Activated naive CD4-positive, alpha-beta T cell treated with anti-CD3 and anti-CD28 coated beads for 36 hours (primary cell): ENCODE measurements at places on chromosomes 1 and 21.

GRCh38 chr1:186762653-186763052, 66.1 kb upstream of the PLA2G4A start:
- no peak for DNase-seq

GRCh38 chr1:25040122-25040685, 110.1 kb upstream of the RUNX3 start:
- no peak for DNase-seq

- no peak for DNase-seq
Observed at GRCh38 chr1:208081972-208082371, 162.2 kb downstream of the PLXNA2 start.

GRCh38 chr1:159090286-159091179, 14.0 kb upstream of the AIM2 start:
- DNase-seq: no peak

DNA sequence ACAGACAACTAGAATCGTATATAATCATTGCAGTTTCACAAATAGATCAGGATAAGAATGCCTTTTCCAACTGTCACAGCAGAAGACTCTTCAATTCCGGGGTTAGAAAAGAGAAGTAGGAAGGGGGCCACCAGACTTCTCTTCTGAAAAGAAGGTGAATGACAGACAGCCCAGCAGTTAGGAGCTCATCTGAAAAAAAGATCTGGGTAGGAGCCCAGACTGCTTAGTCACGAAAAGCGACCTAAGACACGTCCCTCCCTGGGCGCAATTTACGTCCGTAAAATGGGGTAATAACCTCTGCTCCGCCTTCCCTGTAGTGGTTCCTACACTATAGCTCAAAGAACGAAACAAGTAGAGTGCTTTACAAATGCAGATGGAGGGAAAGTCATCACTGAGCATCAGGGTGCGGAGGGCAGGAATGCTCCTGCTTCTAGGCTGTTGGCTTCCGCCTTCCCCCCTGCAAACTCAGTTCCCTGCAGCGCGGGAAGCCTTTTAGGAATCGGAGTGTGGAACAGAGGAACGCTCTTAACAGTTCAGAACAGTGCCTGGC, 582 bp downstream of the ORC1 start:
- DNase-seq: peak; percentile 80

GRCh38 chr1:87149241-87150041, 179.2 kb upstream of the LMO4 start:
- no peak for DNase-seq

DNA sequence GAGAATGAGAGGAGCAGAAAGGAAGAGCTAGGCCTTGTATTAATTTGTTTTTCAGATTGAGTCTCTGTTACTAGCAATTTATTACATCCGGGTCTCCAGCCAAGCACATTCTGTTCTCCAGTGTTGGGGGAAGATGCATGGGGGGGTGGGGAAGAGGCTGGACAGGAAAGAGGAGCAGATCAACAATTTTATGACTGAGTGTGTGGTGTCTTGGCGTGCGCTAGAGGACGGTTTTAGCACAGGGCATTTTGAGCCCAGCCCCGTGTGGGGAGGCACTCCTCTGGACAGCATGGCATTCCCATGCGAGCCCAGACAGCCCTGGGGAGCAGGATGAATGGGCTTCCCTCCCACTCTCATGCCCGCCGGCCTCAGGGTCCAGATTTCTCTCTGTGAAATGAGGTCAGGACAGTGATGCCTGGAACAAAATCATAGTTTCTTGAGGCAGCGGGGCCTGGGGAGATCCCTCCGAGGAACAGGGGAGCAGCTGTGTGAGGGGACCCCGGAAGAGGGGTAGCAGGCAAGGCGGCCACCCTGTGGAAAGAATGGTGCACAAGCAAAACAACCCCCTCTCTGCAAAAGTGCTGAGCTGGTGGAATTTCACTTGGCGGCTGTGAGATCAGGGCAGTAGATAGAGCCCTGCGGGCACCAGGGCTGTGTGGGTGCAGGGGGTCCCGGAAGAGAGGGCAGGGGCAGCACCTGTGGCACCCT, 16.3 kb downstream of the SOX13 start:
- DNase-seq: no peak

DNA sequence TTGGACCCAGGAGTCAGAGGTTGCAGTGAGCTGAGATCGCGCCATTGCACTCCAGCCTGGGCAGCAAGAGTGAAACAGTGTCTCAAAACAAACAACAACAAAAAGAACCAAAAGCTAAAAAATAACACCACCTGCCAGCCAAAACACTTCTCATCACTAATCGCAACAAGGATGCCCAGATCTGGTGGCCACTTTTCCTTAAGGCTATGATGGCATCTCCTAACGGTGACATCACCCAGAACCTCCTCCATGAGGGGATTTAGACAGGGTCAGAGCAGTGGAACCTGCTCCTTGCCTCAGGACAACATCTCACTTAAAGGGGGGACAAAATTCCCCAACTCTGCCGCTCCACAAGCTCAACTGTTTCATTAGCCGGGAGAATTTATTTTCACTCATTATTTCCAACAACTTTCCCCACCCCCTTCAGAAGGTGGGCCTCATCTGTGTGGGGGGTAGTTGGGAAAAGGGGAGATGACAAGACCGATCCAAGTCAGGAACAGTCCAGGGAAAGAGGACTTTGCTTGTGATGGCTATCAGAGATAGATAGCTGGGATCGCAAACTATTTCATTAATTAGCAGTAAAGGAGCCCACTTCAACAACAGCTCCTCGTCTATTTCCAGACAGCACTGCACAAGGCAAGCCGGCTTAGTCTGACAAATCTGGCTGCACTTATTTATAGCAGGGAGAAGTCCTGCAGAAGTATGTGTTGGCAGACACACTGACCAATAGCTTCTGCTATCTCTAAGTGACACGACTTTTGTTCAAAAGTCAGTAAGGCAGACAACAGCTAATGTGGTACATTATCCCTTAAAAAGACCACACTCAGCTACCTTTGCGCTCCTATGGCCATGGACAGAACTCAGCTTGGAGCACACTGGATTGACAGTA, 2.6 kb downstream of the PABPC4 start:
- DNase-seq: no peak

GRCh38 chr1:26327956-26328362, 10.2 kb downstream of the CD52 start:
- DNase-seq: no peak

DNA sequence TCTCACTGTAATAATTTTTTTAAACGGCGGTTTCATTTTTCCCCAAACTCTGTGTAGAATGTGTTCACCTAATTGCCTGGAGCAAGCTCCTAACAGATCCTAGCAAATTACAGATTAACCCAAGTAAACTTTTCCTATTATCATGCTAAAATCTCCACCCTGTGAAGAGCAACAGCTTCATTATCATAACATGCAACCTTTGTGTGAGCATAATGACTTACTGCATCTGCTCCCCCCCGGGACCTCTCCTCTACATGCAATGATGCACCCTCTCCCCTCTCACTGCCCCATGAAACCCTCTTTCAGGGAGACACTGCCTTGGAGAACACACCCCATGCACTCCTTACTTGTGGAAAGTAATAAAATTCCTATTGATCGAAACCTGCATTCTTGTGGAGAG, 717.0 kb upstream of the TMPRSS15 start:
- DNase-seq: no peak

DNA sequence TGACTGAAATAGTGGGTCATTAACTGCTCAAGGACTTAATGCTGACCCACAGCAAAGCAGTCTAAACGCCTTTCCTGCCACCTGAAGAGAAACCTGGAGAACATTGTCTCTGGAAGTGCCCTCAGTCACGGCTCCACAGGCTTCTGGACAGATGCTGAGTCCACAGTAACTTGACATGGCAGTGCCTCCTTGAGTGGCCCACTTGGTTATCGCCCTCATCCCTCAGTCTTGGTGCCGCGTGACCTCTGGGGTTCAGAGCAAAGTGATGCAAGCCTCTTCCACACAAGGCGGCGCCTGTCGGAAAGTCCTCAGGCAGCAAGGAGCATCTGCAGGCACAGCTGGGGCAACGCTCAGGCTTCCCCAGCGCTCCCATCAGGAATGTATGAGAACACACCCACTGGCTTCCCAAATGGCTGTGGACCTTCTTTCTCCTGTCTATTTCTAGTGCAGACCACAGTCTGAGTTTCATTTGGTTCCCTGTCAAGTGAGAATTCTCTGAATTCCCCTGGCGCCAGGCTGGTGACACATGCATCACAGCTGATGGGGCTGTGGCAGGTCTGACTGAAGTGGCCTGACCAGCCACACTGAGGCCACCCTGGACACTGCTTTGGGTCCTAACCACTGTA, 13.0 kb upstream of the ANGPTL7 start:
- no peak for DNase-seq

DNA sequence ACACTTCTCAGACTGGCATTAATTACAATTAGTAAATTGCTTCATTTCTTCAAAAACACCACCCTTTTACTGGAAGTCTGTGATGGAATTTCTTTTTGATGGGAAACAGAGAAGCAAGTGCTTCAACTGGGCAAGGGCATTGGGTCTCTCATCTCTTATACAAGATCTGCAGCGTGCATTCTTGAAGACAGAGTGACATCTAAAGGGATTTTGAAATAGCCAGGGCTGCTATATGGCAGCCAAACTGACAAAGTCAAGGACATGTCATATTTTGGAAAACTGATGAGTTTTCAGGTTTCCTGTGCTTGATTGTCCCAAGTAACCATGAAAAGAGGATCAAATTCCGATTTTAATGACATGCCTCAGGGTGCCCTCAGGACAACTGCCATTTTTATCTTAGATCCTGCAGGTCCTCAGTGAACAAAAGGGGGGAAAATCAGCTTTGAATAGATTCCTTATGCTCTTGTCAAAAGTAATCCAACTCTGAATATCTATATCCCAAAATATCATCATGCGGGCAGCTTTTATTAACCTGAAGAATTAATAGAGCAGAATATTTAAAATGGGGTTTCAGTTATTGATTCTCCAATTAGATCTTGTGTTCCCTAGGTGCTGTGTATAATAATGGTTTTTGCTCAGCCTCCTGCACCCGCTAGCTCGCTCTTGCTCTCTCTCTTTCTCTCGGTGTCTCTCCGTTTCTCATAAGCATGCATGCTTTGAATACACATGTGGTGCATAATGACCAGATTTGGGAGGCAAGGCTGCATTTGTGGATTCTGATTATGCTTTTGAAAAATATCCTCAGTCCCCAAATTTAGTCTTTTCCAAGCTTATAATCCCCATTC, 221.8 kb downstream of the TTLL7 start:
- no peak for DNase-seq

- DNase-seq: no peak
Observed at GRCh38 chr1:244712669-244713068, 59.7 kb downstream of the DESI2 start.

DNA sequence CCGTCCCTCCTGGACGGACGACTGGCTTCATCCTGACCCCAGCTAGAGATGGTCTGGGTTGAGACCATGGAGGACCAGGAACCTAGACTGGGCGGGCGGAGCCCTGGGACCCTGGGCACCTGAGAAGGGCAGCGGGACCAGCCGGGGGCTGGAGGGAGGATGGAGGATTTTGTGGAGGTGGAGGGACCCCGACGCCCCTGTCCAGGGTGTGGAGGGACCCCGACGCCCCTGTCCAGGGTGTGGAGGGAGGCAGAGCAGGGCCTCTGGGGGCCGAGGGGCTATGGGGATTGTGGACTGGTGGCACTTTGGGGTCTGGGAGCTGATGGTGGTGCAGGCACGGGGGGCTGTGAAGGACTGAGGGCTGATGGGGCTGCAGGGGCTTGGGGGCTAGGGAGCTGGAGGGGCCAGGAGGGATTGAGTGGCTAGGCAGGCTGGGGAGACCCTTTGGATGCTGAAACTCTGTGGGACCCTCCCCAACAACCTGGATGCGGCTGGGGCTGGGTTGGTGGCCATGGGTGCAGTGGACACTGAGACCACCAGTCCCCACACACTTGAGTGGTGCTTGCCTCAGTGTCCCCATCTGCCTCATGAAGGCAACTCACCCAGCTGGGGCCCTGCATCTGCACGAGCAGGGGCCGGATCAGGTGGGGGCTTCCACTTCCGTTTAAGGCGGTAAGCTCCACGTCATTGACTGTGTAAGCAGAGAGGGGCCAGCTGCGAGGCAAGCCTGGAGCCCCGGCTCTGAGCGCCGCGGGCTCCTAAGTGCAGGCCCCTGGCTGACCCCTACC, 7.4 kb downstream of the GJC2 start:
- DNase-seq: no peak

- DNase-seq: peak; percentile 67
Observed at GRCh38 chr1:161738627-161739287, 10.8 kb upstream of the DUSP12 start.

DNA sequence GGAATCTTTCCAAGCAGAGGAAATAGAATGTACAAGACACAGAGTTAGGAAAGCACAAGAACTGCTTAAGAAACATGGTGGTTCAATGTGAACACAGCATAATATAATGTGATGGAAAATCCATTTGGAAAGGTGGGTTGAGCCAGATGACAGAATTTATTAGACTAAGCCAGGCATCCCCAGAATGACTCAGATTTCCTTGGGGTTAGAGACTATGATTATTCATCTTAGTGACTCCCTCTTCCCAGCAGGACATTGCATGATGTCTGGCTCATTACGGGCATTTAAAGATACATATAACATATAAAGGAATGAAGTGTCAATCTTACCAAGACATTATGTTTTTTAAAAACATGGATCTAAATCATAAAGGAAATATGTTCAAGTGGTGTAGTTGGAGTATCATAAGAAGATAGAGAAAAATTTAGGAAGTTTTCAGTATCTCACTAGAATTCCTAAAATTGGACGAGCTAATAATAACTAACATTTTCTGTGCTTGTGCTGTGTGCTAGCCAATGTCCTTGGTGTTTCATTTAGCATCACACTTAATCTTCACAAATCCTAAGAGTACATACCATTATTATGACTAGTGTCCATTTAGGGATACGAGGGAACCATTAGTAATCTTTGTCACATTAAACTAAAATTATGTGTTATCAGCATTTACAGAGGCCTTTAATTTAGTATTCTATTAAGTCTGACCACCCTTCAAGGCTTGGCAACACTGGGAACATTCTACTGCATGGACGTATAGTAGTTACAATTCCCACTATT, 41.0 kb upstream of the ST6GALNAC5 start:
- no peak for DNase-seq

DNA sequence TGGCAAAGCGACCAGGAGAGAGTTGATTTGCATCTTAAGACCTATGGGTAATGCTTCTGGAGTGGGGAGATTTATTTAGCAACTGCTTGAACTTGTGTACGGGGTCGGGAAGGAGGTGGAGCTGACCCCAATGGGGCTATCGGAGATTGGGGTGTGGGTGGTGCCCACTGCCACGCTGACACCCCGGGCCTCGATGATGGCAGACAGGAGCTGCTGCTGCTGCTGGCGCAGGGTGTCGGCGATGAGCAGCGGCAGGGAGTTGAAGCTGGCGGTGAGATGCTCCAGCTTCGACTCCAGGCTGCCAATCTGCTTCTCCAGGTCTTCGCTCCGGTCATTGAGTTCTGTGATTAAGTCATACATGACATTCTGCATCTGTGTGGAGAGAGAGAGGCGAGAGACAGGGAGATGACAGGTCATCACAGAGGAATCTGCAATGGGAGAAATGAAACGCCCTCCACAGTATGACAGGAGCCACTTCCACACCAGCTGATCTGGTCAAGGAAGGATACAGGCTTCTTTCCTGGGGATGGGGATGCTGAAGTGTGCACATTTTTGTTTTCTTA, 100.0 kb upstream of the ADAR start:
- no peak for DNase-seq

DNA sequence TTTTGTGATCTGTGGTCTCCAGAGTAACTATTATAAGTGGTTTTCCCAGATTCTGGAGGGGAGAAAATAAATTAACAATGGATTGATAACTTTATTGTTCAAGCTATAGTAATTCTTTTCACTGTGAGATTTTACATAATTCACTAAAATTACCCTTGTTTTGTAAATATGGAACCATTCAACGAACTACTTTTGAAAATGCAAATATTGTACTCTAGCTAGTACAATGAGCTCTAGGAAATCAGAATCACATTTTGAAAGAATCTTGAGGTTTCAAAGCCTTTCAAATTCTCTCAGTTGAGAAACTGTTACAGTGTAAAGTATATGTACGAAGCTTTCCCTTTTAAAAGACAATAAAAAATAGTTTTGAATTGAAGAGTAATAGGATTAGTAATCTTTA, 119.9 kb downstream of the HS2ST1 start:
- no peak for DNase-seq
